ENCODE measurements at places on chromosomes 4 and X.
A peak's percentile ranks its signal among the peaks of the same experiment; 100 is the strongest.

DNA sequence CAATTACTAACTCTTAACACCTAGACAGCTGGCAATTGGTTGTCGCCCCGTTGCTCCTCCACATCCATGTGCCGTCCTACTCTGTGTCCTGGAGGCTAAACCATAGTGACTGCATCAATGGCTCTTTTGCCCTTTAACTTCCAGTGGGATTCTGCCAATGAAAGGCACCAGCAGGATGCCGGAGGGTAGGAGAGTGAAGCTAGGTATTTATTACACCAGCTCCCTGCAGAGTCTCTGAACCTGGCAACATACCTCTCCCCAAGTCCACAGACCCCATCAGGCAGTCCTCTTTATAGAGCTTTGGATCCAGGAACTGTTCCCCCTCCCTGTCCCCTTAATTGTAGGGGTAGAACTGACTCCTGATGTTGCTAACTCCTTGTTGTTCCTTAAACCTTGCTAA, 426.8 kb downstream of the HNRNPD start:
- DNase-seq, result no peak

DNA sequence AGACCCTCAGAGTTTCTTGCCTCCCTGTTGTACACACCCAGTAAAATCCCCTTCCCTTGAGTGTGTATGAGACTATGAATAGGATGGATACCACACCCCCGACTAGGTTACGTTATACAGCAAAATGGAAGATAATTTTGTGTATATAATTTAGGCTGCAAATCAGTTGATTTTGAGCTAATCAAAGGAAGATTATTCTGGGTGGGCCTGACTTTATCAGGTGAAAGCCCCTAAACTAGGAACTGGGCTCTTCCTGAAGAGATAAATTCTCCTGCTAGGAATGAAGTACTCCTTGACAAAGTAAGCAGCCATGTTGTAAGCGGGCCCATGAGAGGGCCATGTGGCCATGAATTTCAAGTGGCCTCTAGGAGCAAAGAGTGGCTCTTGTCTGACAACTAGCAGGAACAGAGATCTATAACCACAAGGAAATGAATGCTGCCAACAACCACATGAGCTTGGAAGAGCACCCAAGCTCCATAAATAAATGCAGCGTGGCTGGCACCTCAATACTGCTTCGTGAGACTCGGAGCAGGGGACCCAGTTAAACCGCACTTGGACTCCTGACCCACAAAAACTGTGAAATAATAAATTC, 646.4 kb downstream of the IL1RAPL1 start:
- DNase-seq, result no peak

- no peak for DNase-seq
These were observed 3.0 kb downstream of the GPR174 start for GRCh38 chrX:79147477-79147876.

GRCh38 chrX:79117078-79117477, 27.4 kb upstream of the GPR174 start:
- DNase-seq, result no peak

DNA sequence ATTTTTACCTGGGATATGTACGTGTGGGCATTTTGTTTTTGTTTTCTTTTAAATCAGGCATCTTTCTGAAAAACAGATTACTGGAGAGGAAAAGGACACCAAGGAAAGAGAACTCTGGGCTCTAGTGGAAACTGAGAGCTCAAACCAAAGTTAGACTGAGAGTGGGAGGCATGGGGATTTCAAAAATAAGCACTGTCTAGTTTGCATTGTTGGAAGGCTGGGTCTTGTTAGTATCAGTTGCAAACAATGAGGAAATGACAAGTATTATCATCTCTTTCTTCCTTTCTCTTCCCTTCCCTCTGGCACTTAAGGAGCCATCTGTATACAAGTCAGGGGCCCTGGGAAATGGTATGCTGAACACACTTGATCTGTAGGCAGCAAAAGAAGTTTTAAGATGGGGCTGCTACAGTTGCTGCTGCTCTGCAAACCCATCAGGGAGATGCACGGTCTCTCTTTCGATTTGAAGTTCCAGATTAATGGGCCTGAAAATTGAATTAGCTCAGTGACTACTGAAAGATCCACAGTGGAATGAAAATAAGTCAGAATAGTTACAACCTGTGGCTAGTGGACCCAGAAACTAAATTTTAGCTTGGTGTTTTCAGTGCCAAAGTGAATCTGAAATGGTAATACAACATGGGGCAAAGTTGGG, 48.0 kb upstream of the GRXCR1 start:
- no peak for DNase-seq

- no peak for DNase-seq
These were observed 33.9 kb downstream of the MGARP start for GRCh38 chr4:139246166-139246565.

GRCh38 chr4:99507349-99507748, 3.5 kb upstream of the C4orf17 start:
- no peak for DNase-seq

DNA sequence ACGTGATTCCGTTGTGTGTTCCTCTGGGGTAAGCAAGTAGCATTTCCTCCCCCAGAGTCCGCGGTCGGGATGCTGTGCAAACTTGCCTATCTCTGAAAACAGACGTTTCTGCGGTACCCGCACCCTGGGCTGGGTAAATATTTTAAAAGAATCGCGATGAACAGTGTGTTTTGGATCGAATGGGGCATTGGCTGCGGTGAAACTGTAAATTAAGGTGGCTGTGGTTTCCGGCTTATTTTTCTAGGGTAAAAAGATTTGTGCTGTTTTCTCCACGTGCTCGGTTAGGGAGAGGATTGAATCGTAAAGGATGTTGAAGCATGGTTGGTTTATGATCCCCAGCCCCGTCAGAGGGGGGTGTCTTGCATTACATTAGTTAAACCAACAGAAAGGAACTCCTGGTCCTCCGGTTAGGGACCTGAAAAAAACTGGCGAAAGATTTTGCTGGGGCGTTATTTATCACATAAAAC, 1.2 kb downstream of the HHIP start:
- DNase-seq, result peak; percentile 15

GRCh38 chr4:158043971-158044618, 128.7 kb downstream of the GASK1B start:
- DNase-seq, result no peak

GRCh38 chr4:177505171-177505615, 63.0 kb upstream of the AGA start:
- no peak for DNase-seq

GRCh38 chrX:3320471-3321046, 25.9 kb downstream of the MXRA5 start:
- no peak for DNase-seq

- no peak for DNase-seq
These were observed 10.6 kb upstream of the SLC2A9 start for GRCh38 chr4:10031668-10032590.

GRCh38 chr4:2142630-2143427, 83.7 kb downstream of the NAT8L start:
- no peak for DNase-seq

- DNase-seq, result no peak
These were observed 169.4 kb downstream of the MID1 start for GRCh38 chrX:10450959-10451355.

GRCh38 chrX:40201329-40201885, 103.6 kb upstream of the BCOR start:
- peak; percentile 70 for DNase-seq

DNA sequence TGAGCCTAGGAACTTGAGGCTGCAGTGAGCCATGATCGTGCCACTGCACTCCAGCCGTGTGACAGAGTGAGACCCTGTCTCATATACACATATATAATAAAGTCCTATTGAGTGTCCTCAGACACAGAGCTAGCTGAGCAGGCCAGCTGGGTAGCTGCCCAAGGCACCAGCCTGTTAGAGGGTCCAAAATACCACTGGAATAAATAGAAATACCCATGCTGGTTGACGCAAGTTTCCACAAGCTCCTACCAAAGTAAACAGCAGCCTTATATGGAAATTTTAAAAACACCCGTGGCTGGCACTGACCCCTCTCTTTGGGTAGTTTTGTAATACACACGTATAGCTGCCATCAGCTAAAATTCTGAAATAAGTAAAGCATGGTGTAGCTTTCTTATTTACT, 348.6 kb downstream of the BCOR start:
- no peak for DNase-seq

DNA sequence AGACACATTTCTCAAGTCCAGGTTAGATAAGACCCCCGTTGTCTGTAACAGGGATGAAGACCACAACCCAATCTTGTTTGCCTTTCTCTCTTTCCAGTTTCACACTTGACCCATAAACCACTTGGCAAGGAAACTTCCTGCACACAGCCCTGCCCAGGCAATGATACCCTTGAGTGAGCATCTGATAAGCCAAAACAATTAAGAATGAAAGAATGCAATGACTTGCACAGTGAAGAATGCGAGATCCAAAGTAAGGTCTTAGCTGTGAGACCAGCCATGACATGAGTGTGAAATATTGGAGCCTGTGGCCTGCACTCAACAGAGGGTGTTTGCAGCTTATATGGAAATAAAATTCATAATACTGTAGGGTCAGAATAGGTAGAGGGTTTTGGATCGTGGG, 37.9 kb upstream of the MXRA5 start:
- no peak for DNase-seq

DNA sequence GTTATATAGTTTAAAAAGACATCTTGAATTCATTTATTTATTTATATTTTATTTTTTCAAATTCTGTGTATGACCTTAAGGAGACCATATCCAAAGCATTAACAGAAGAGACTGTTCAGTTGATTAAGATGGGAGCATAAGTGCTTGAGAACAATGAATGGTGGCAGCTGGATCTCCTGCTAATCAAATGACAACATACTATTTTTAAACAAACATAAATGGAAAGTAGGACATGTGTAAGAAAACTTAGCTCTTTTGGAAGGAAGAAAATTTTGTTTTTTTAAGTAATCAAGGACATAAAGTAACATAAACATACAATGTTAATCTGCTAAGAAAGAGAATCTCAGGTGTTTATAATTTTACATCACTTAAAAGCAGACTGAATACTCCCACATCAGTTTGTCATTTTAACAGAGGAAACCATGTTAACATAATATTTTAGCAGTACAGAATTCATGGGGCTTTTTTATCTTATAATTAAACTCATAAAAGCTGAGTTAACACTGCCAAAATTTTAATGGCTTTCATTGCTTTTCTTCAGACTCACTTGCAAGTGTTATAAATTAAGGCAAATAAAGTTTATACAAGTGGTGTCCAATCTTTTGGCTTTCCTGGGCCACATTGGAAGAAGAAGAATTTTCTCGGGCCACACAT, 95.1 kb downstream of the MAD2L1 start:
- DNase-seq, result no peak

GRCh38 chrX:24153178-24153795, 3.8 kb downstream of the ZFX start:
- no peak for DNase-seq

All from GM13977 (cell line).